ENCODE measurements at places on chromosomes 16 and 17. TPM values are rescaled to one million over a fixed set of nuclear protein-coding genes. Genes with fewer than 3 reads are reported as not detected.

DNA sequence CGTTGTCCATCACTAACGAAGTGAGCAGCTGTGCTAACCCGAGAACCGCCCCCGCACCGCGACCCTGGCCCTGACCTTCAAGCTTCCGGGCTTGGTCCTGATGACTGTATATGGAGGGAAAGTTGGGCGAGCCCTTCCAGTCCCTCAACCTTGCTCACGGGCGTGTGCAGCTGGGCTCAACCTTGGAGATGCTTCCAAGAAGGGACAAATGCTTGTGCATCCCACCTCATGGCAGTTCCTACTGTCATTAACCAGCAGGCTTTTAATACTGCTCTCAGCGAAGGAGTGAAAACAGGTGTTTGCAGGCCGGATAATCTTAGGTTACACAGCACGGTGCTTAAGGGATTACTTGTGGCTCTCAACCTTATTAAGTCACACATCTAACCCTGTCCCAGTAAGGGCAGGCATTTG lies 33.5 kb downstream of the SRL start:
- peaks cover 6% of the 10 kb centered on the region for H3K4me1 ChIP-seq
- H3K4me3 ChIP-seq = no peak overlapping the region
- no peaks in the 10 kb centered on the region for H3K36me3 ChIP-seq
- DNase-seq = no peak

Gene TP53TG3B
- total RNA-seq = not detected

GRCh38 chr16:78490847-78491246 lies 391.4 kb downstream of the WWOX start:
- H3K36me3 ChIP-seq = no peaks in the 10 kb centered on the region
- H3K27me3 ChIP-seq = no peaks in the 10 kb centered on the region
- DNase-seq = no peak

Gene GCGR
- not detected for total RNA-seq

Gene NPLOC4
- total RNA-seq = 58.1 TPM

DNA sequence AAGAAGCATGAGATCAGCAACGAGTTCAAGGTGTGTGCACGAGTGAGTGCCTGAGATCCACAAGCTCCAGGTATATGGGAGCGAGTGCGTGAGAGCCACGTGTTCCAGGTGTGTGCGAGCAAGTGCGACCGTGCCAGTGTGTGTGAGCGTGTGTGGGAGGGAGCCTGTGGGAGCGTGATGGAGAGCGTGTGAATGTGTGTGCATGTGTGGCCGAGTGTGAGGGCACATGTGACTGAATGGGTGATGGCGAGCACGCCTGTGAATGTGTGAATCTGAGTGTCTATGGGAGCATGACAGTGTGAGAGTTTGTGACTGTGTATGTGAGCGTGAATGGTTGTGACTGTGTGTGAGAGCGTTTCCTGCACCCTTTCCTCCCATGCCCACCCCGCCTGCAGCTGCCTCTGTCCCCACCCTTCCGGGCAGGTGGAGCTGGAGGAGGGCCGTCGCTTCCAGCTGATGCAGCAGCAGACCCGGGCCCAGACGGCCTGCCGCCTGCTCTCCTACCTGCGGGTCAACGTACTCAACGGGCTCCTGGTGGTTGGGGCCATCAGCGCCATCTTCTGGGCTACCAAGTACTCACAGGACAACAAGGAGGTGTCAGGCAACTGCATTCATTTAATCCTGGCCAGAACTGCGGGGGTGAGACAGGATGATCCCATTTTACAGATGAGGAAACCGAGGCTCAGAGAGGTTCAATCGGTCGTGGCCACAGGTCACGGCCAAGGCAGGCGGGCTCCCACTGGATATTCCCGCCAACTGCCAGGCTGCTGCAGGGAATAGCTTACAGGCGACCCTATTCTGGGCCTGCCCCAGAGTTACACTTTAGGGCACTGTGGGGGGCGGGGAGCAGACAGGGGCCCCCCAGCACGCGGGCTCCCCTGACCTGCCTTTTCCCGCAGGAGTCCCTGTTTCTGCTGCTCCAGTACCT lies 3.7 kb downstream of the TMC8 start:
- H3K4me1 ChIP-seq = peaks cover 37% of the 10 kb centered on the region
- H3K27ac ChIP-seq = no peak overlapping the region
- no peak for DNase-seq
- no peaks in the 10 kb centered on the region for H3K36me3 ChIP-seq

GRCh38 chr17:81460856-81461460 lies 51.6 kb downstream of the ACTG1 start:
- no peak for DNase-seq
- no peak overlapping the region for H3K27ac ChIP-seq
- H3K4me1 ChIP-seq = peaks cover 4% of the 10 kb centered on the region
- H3K4me3 ChIP-seq = no peak overlapping the region

Gene CETP
- total RNA-seq = not detected

Gene RND2
- total RNA-seq = 2.9 TPM

- no peaks in the 10 kb centered on the region for H3K27me3 ChIP-seq
- no peak for DNase-seq
- peak within 1 kb of the TSS; percentile 96 for H3K4me3 ChIP-seq
- peaks cover 31% of the 10 kb centered on the region for H3K36me3 ChIP-seq
- H3K4me1 ChIP-seq = peaks cover 51% of the 10 kb centered on the region
- peak within 1 kb of the TSS; percentile 76 for H3K27ac ChIP-seq
Measured at GRCh38 chr16:1414532-1415260, at the start of gene UNKL. Gene UNKL, minus strand, starts transcription at chr16:1414704. Its CDS starts 13 bp downstream, at chr16:1414691.

- no peak overlapping the region for H3K4me3 ChIP-seq
- DNase-seq = no peak
- H3K27ac ChIP-seq = peak overlapping the region; percentile 96
- no peaks in the 10 kb centered on the region for H3K27me3 ChIP-seq
- H3K4me1 ChIP-seq = peaks cover 100% of the 10 kb centered on the region
- H3K36me3 ChIP-seq = peaks cover 5% of the 10 kb centered on the region
Measured at GRCh38 chr17:40333781-40334448, 24.9 kb downstream of the RARA start.

Gene KRTAP1-5
- not detected for total RNA-seq

GRCh38 chr16:79286646-79287423 lies 313.7 kb downstream of the MAF start:
- DNase-seq = no peak
- no peaks in the 10 kb centered on the region for H3K36me3 ChIP-seq
- no peak overlapping the region for H3K27ac ChIP-seq
- H3K27me3 ChIP-seq = no peaks in the 10 kb centered on the region

- no peak overlapping the region for H3K4me3 ChIP-seq
- no peaks in the 10 kb centered on the region for H3K36me3 ChIP-seq
- H3K4me1 ChIP-seq = no peaks in the 10 kb centered on the region
- peaks cover 9% of the 10 kb centered on the region for H3K27me3 ChIP-seq
- no peak overlapping the region for H3K27ac ChIP-seq
- DNase-seq = no peak
Measured at GRCh38 chr16:51390877-51391276, 239.8 kb upstream of the SALL1 start.

Gene PERCC1
- not detected for total RNA-seq

DNA sequence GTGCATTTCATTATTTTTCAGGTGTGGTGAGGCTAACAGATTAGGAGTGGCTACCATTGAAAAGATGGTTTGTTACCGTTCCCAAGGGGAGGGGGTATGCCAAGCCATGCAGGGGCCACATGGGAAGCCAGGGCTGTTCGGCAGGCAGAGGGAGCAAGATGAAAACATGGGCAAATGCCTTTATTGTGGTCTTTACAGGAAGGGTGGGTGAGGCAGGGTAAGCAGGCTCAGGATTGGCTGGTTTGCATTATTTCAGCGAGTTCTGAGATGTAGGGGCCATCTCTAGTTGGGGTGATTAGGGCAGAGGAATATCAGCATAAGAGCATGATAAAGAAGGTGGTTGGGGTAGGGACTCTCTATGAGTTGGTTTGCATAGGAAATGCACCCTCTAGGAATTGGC lies 117.6 kb downstream of the CCT6B start:
- no peak overlapping the region for H3K27ac ChIP-seq
- H3K4me1 ChIP-seq = no peaks in the 10 kb centered on the region
- no peak for DNase-seq
- no peaks in the 10 kb centered on the region for H3K36me3 ChIP-seq
- no peak overlapping the region for H3K4me3 ChIP-seq

Gene BRICD5
- 1.2 TPM for total RNA-seq

Gene ARSG
- total RNA-seq = 2.0 TPM

Gene GSDMA
- not detected for total RNA-seq

Gene KCNAB3
- 1.2 TPM for total RNA-seq

Gene C17orf78
- total RNA-seq = not detected

- no peaks in the 10 kb centered on the region for H3K36me3 ChIP-seq
- H3K4me1 ChIP-seq = peaks cover 18% of the 10 kb centered on the region
- H3K27ac ChIP-seq = peak overlapping the region; percentile 45
- H3K4me3 ChIP-seq = no peak overlapping the region
- DNase-seq = peak; percentile 92
- no peaks in the 10 kb centered on the region for H3K27me3 ChIP-seq
Measured at GRCh38 chr17:71976011-71976649, 144.7 kb upstream of the SOX9 start.

- H3K27me3 ChIP-seq = no peaks in the 10 kb centered on the region
- H3K4me1 ChIP-seq = peaks cover 34% of the 10 kb centered on the region
- H3K36me3 ChIP-seq = peaks cover 33% of the 10 kb centered on the region
- H3K27ac ChIP-seq = peak overlapping the region; percentile 94
Measured at GRCh38 chr16:1942047-1942809, 771 bp downstream of the MSRB1 start.

DNA sequence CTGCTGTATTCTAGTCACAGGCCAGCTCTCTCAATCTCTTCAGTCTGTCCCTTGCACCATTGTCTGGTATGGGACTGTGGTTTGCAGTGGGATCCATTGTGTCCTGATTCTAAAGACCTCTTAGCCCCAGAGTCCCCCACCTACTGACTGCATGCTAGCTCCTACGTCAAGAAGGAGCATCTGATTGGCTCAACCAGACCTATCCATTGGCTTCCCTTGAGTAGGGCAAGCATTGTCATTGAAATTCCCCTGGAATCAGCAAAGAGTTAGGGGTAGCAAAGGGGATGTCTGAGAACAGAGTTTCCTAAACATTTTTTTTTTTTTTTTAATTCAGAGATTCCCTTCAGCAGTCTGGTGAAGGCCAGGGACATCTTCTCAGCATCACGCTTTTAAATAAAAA lies 175.3 kb upstream of the MPHOSPH6 start:
- H3K27ac ChIP-seq = no peak overlapping the region
- no peaks in the 10 kb centered on the region for H3K4me1 ChIP-seq
- peak; percentile 62 for DNase-seq

Gene SLC47A1
- total RNA-seq = 0.17 TPM

GRCh38 chr16:85370881-85371651 lies 242.1 kb upstream of the GSE1 start:
- H3K4me3 ChIP-seq = peak overlapping the region; percentile 27
- DNase-seq = no peak
- peaks cover 68% of the 10 kb centered on the region for H3K4me1 ChIP-seq
- H3K27me3 ChIP-seq = no peaks in the 10 kb centered on the region
- H3K36me3 ChIP-seq = no peaks in the 10 kb centered on the region
- H3K27ac ChIP-seq = peak overlapping the region; percentile 75

Gene CCDC200
- total RNA-seq = not detected

- H3K27me3 ChIP-seq = peaks cover 30% of the 10 kb centered on the region
- H3K27ac ChIP-seq = no peak overlapping the region
- H3K36me3 ChIP-seq = no peaks in the 10 kb centered on the region
- DNase-seq = no peak
- no peak overlapping the region for H3K4me3 ChIP-seq
Measured at GRCh38 chr17:33040461-33040860, 48.8 kb downstream of the SPACA3 start.

GRCh38 chr17:74424657-74425056 lies 7.2 kb upstream of the GPRC5C start:
- no peaks in the 10 kb centered on the region for H3K27me3 ChIP-seq
- no peaks in the 10 kb centered on the region for H3K36me3 ChIP-seq
- H3K27ac ChIP-seq = no peak overlapping the region
- no peak overlapping the region for H3K4me3 ChIP-seq

Gene KRTAP9-1
- total RNA-seq = not detected

GRCh38 chr16:3070608-3071111 lies 5.2 kb downstream of the IL32 start:
- H3K4me3 ChIP-seq = no peak overlapping the region
- peaks cover 11% of the 10 kb centered on the region for H3K4me1 ChIP-seq
- H3K27ac ChIP-seq = no peak overlapping the region
- DNase-seq = no peak
